ENCODE measurements at places on chromosomes 7 and 10.

GRCh38 chr7:22885797-22886261 is 63.2 kb upstream of the TOMM7 start:
- no peak for DNase-seq

- DNase-seq: no peak
Observed at GRCh38 chr10:69768386-69768785, 33.3 kb upstream of the COL13A1 start.

DNA sequence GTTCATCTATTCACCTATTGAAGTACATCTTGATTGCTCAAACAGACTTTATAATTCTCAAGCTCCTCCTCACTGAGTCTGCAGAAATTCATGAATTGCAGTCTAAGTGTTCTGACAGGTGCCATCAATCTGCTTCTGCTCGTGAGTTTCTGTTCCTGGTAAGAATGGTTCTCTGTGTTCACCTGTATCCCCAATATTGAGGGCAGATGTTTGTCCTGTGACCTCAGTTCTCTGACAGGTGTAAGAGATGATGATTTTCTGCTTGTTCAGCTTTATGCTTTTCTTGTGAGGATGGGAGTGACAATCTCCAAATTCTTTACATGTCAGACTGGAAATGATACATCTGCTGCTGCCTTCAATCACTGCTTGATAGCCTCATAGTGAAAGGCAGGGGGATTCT is 736.9 kb upstream of the COBL start:
- no peak for DNase-seq

DNA sequence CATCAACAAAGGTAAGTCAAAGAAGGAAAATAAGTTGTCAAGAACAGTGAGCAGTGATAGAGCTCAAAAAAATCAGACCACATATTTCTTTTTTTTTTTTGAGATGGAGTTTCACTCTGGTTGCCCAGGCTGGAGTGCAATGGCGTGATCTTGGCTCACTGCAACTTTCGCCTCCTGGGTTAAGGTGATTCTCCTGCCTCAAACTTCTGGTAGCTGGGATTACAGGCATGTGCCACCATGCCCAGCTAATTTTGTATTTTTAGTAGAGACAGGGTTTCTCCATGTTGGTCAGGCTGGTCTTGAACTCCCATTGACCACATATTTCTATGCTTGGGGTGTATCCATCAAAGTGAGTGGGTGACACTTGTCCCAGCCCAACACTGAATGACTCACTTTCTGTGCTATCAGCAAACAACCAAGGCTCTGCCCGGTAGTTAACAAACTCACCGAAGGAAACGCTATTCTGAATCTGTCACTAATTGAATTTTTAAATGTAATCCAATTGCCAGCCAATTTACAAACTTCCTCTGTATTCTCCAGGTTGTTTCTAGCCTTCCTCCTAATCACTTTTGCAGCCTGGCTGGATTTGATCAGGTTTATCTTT is 19.6 kb upstream of the SMNDC1 start:
- no peak for DNase-seq

DNA sequence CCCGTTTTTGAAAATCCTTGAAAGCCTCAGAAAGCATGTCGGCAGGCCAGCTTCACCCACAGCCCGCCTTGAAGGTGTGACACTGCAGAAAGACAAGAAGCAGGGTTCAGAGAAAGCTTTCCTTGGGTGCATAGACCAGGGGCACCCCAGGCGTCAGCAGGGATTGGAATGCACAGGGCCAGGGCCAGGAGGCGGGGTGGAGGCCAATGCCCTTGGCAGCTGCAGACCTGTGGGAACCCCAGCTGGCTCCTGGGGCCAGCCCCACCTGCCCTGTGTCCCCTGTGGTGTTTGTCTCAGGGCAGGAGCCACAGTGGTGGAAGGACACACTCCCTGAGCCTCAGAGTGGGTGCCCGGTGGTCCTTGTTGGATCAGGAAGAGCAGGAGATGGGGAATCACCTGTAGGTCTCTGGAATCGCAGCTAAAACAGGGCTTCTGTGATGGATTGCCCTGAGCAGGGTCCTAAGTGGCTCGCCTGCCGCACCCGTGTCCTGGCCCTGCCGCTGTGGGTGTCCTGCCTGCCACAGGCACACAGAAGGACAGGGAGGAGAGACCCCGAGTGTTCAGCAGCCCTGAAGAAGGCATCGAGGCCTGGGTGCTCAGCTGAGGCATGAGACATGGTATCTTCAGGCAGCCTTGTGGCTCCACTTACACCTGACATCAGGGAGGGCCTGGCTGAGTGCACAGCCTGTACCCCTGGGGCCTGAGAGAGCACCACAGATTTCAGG is 32.5 kb downstream of the ANXA8 start:
- DNase-seq: no peak

DNA sequence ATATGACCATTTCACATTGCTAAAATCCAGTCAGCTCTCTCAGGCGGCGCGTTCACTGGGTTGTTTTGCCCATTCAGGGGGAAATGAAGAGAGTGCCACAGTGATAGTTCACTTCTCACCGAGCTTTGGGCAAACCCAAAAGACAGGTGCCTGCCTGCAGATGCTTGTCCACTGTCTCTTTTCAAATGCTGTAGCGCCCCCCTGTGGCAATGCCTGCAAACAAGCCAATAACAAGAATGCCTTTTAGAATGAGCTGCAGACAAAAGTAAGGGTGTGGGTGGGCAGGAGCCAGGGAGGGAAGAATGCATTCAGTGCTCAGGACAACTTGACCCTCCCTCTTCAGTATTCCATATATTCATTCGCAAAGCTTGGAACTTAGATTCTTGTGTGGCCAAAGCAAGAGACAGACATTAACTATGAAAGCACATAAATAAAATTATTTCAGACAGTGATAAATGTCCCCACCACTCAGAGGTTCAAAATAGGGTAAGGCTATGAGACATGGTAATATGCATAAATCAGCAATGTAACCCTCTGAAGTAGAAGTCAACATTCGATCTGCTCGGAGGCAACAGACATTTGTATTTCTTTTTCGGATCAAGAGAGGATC is 86.9 kb downstream of the JAZF1 start:
- DNase-seq: peak; percentile 47

DNA sequence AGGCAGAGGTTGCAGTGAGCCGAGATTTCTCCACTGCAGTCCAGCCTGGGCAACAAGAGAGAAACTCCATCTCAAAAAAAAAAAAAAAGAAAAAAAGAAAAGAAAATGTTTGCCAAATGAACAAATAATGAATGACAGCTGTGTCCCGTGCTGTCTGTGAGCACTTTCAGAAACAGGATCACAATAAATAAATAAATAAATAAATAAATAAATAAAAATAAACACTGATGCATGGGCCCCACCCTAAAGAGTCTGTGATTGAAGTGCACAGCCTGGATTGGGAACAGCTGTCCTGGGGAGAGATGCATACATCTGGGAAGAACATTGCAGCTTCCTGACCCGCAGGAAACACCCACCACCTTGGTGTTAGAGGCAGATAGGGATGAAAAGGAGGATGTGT is 123.6 kb downstream of the NPTX2 start:
- DNase-seq: no peak

DNA sequence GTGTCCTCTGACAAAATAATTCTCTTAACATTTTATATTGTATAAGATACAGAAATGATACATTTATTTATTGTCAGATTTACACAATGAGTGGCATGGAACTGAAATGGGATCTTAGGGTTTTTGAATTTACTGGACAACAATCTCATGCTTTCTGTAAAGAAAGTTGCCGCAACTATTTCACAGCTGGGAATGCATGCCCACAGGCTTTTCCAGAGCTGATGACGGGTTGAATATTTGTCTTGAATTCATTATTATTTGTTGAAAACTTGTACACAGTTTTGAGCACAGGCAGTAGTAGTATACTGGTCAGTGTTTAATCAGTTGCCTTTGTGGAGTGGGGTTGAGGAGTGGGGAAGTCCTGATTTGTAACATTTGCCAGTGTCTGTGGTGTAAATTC is 20.5 kb upstream of the MRC1 start:
- no peak for DNase-seq

GRCh38 chr10:17475661-17476060 is 21.3 kb upstream of the ST8SIA6 start:
- no peak for DNase-seq

DNA sequence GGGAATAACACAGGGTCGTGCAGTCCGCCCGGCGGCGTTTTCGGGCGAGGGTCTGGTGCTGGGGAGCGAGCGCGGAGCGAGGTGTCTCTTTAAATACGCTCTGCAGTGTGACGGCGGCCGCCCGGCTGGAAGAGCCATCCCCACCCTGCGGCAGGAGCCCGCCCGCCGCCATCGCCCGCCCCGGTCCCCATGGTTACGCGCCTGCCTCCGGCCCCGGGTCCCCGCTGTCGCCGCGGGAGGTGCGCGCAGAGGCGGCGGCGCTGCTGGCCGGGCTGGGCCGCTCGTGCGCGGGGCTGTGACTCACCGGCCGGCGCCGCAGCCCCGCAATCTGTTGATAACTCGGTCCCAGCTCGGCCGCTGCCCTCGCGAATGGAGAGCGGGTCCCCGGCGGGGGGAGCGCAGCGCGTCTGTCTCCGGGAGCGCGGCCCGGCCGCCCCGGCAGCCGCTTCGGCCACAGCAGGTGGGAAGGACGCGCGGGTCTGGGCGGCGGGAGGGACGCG is at the start of gene ADGRA1:
TSS of gene ADGRA1 (plus strand) at position 246 of the 500 bp plus-strand sequence. CDS start 986 bp downstream, outside the sequence.
- DNase-seq: no peak

- no peak for DNase-seq
Observed at GRCh38 chr10:5891009-5891408, 966 bp downstream of the FBH1 start.

GRCh38 chr7:81209059-81209458 is 290.2 kb upstream of the SEMA3C start:
- no peak for DNase-seq

GRCh38 chr7:17988858-17989257 is 38.8 kb downstream of the PRPS1L1 start:
- DNase-seq: no peak

DNA sequence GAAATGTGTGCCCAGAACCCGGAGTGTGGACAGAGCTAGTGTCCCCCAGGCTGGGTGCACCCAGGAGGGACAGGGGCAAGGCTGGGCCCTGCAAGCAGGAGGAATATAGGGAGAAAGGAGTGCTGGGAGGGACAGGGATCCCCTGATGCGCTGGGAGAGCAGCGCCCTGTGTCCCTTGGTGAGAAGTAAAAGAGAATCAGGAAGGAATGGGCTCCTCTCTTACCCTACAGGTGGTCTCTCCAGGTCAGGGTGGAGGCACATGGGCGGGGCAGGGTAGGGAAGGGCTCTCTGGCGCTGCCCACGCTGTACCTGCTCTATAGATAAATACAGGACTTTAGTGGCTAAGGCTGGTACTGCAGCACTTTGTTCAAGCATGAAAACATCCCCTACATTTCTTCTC is 753.8 kb downstream of the GRID1 start:
- DNase-seq: no peak

- DNase-seq: no peak
Observed at GRCh38 chr10:44985175-44985681, 6.6 kb upstream of the DEPP1 start.

GRCh38 chr7:92336662-92337340 is 91.0 kb downstream of the ANKIB1 start:
- peak; percentile 4 for DNase-seq

DNA sequence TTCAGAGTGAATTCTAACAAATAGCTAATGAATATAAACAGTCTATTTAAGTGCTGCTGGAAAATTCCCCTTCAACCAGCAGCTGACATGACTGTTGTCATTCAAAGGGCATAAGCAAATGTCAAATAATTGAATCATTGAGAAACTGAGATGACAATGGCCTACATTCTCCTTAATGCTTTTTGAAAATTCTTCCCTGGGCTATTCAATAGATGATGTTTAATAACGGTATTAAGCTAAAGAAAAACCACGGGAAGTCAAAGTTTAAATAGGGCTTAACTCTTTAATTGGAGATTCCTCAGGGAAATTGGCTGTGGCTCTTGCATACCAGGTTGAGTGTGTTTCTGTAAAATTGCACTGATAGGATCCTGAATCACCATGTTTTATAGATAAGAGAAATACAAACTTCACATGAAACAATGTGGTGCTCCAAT is 77.0 kb downstream of the ARL4A start:
- DNase-seq: no peak

DNA sequence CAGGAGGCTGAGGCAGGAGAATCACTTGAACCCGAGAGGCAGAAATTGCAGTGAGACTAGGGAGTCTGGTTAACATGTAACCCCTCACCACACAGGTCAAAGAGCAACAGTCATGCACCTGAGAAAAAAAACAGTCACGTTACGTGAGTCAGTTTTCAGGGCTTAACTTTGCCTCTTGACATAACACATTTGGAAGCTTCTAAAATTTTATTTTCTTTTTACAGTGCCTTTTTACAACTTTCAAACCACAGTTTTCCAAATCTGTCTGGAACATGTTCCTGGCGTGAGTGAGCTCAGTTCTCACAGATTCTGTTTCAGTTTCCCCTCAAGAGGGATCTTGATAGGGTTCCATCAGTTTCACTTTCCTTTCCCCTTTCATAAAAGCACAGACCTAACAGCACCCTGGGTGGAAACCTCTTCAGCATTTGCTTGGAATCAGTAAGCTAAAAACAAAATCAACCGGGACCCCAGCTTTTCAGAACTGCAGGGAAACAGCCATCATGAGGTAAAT is 4.4 kb downstream of the IFIT3 start:
- peak; percentile 57 for DNase-seq

DNA sequence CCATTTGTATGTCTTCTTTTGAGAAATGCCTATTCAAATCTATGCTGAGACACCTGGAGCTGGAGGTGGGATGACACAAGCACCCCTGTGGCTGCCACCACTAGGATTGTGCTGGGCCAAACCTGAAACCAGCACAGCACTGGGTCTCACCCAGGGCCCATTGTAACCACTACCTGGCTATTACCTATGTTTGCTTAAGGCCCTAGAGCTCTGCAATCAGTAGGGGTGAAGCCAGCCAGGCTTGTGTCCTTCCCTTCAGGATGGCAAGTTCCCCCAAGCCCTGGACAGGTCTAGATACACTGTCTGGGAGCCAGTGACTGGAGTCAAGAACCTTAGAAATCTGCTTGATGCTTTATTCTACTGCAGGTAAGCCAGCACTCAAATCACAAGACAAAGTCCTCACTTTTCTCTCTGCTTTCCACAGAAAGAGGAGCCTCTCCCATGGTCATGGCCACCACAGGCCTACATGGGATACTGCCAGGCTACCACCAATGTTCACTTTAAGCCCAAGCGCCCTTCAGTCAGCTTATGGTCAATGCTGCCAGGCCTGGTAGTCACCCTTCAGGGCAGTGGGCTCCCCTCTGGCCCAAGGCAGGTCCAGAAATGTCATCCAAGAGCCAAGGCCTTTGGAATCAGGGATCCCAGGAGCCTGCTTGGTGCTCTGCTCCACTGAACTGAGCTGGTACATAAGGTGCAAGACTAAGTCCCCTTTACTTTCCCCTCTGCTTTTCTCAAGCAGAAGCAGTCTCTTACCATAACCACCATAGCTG is 105.3 kb downstream of the BMS1 start:
- DNase-seq: no peak

DNA sequence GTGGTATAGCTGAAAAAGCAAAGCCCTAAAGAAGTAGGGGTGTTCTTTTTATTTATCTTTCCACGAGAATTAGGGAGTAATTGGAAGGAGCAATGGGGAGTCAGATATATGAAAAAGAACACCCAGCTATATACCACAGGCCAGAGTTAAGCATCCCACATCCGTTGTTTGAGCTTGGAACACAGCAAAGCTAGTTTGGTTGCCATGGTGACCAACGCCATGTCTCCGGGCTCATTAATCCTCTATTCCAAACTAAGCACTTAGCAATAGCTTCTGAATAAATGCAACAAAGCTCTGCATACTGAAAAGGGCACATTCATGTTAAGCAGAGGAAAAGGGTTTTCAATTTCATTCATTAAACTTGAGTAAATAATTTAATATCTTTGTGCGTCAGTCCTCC is 23.5 kb downstream of the ASB4 start:
- peak; percentile 59 for DNase-seq

Measured in astrocyte of the cerebellum (primary cell).